ENCODE measurements at places on chromosomes 4 and X. TPM values are rescaled to one million over a fixed set of nuclear protein-coding genes. Genes with fewer than 3 reads are reported as not detected.

The EFNB1 gene
- 3.8 TPM for total RNA-seq

The NIPAL1 gene
- total RNA-seq: 1.8 TPM

The GPAT3 gene
- total RNA-seq: 1.3 TPM

The CFAP99 gene
- total RNA-seq: not detected

The COL4A5 gene
- not detected for total RNA-seq

The XAGE2 gene
- not detected for total RNA-seq

The CCKAR gene
- not detected for total RNA-seq

All from activated CD4-positive, alpha-beta T cell treated with anti-CD3 and anti-CD28 coated beads for 36 hours (primary cell).